ENCODE measurements at places on chromosomes 12 and 14. TPM values are rescaled to one million over a fixed set of nuclear protein-coding genes. Genes with fewer than 3 reads are reported as not detected.

The MSI1 gene
- not detected for total RNA-seq

The CISTR gene
- not detected for total RNA-seq

GRCh38 chr14:36059531-36059930 is 117.0 kb downstream of the PTCSC3 start:
- no peak overlapping the region for H3K4me3 ChIP-seq
- no peak overlapping the region for H3K27ac ChIP-seq
- DNase-seq, result no peak
- no peaks in the 10 kb centered on the region for H3K27me3 ChIP-seq

- H3K4me3 ChIP-seq, result peak overlapping the region; percentile 91
- H3K27ac ChIP-seq, result peak overlapping the region; percentile 95
- peaks cover 4% of the 10 kb centered on the region for H3K36me3 ChIP-seq
- H3K27me3 ChIP-seq, result no peaks in the 10 kb centered on the region
- peaks cover 70% of the 10 kb centered on the region for H3K4me1 ChIP-seq
These were observed 7.5 kb downstream of the PTPN6 start for GRCh38 chr12:6958609-6959057.

DNA sequence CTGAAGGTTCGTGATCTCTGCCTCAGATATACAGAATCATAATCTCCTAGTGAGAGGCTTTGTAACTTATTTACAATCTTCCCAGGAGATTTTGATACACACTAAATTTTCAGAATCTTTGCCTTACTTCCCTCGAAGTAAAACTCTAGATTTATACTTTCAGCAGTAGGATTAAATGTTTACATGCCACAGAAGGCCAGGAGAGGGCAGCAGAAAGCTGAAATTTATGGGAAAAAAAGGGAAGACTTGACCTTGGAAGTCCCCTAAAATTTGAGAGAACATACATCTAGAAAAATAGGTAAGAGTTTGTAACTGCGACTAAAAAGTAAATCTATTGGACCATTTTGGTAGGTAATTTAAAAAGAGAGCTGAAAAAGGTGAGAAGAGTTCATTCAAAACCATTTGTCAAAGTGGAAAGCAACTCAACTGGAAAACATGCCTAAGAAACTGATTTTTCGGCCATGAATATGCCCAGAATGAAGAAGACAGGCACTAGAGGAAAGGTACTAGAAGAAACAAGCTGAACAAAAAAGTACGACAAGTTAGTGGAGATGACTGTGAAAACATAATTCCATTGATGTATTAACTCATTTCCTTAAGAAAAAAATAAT is 242.0 kb upstream of the MDGA2 start:
- no peak overlapping the region for H3K4me3 ChIP-seq
- DNase-seq, result no peak
- H3K27ac ChIP-seq, result no peak overlapping the region

DNA sequence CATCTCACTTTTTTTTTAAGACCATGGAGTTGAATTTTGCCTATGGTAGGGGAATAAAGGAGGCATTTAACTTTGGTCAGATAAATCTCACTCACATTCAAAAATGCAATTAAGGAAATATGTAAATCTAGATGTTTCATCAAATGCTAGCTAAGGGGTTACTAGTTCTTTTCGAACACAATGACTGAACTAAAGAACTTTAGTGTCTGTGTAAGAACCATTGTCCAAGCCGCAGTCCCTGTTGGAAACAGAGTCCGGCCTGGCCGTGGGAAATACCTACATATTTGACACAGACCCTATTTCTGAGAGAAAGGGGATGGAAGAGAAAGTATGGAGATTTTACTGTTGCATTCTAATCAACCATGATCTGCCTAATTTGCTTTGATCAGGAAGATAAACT is 17.4 kb downstream of the LGR5 start:
- no peak for DNase-seq
- H3K4me1 ChIP-seq, result no peaks in the 10 kb centered on the region
- H3K27ac ChIP-seq, result no peak overlapping the region
- peaks cover 24% of the 10 kb centered on the region for H3K27me3 ChIP-seq

Measured in natural killer cell treated with Interleukin-12 subunit alpha and Interleukin-12 subunit beta and Interleukin-15 and Interleukin-18, amount 100 ng/mL, for 72 hours (primary cell).